ENCODE measurements at places on chromosomes 4 and X. TPM values are rescaled to one million over a fixed set of nuclear protein-coding genes. Genes with fewer than 3 reads are reported as not detected.

The KIF4A gene
- total RNA-seq, result 26.8 TPM

The RHOH gene
- not detected for total RNA-seq

The MAGEA3 gene
- not detected for total RNA-seq

The ZDHHC15 gene
- total RNA-seq, result 1.1 TPM

The EXOC1 gene
- 16.8 TPM for total RNA-seq

The SORCS2 gene
- total RNA-seq, result 0.22 TPM

The NPNT gene
- 15.4 TPM for total RNA-seq

The SYP gene
- 0.29 TPM for total RNA-seq

The BBS12 gene
- 2.2 TPM for total RNA-seq

The RHOXF1 gene
- total RNA-seq, result not detected

The PIGA gene
- 8.8 TPM for total RNA-seq

The DMRTC1 gene
- not detected for total RNA-seq

The KLKB1 gene
- not detected for total RNA-seq

The MID1 gene
- 11.7 TPM for total RNA-seq

The IL9R gene
- 0.07 TPM for total RNA-seq

The ABCG2 gene
- 0.29 TPM for total RNA-seq

The HHIP gene
- 1.7 TPM for total RNA-seq

The SSX3 gene
- not detected for total RNA-seq

The SPP1 gene
- 112 TPM for total RNA-seq

The QRFPR gene
- total RNA-seq, result 0.51 TPM

The ITIH6 gene
- total RNA-seq, result not detected

The TCEAL2 gene
- 3.6 TPM for total RNA-seq

The SRPX2 gene
- total RNA-seq, result 29.5 TPM

The TMEM31 gene
- not detected for total RNA-seq

The LANCL3 gene
- total RNA-seq, result 0.12 TPM

The GYPE gene
- total RNA-seq, result 0.35 TPM

The ANOS1 gene
- 2.3 TPM for total RNA-seq

The SSX4B gene
- not detected for total RNA-seq

The CLNK gene
- not detected for total RNA-seq

The RTL9 gene
- total RNA-seq, result not detected

The GRPR gene
- 0.29 TPM for total RNA-seq

The LRCH2 gene
- total RNA-seq, result 0.75 TPM

The MAGEE2 gene
- total RNA-seq, result not detected

The KLHL4 gene
- total RNA-seq, result 0.58 TPM

The DOK7 gene
- 0.51 TPM for total RNA-seq

The GPC4 gene
- total RNA-seq, result 14.2 TPM

The ARHGAP36 gene
- total RNA-seq, result not detected

The NCAPG gene
- 66.9 TPM for total RNA-seq

The MAGEA9B gene
- not detected for total RNA-seq

The ARHGAP24 gene
- total RNA-seq, result 9.9 TPM

The ADH4 gene
- total RNA-seq, result not detected

The TEC gene
- total RNA-seq, result 1.4 TPM

The RXFP1 gene
- total RNA-seq, result not detected

The CFAP47 gene
- not detected for total RNA-seq

The SPANXD gene
- total RNA-seq, result not detected

The ERVMER34-1 gene
- total RNA-seq, result 6.5 TPM

The JCHAIN gene
- total RNA-seq, result not detected

The TCEAL9 gene
- total RNA-seq, result 161 TPM
